ENCODE measurements at places on chromosomes 3 and 15. TPM values are rescaled to one million over a fixed set of nuclear protein-coding genes. Genes with fewer than 3 reads are reported as not detected.

The PARP15 gene
- not detected for total RNA-seq

DNA sequence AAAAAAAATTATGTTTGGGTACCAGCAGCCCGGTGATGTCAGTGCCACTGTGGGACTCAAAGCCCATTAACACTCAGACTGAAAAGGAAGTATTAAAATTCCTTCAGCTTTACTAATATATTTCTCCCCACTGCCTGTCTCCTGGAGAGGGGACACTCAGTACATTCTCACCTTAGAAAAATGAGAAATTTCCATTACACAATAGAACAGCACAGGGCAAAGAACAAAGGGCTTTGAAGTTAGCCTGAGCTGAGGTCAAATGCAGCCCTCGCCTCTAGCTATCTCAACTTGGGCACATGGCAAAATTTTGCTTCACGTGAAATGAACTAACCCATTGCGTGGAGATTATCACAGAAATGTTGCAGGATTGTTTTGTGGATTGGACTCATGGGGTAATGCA, 80.8 kb downstream of the RARB start:
- peak; percentile 87 for DNase-seq

GRCh38 chr3:38960042-38960622, 91.6 kb downstream of the SCN11A start:
- no peak for DNase-seq

DNA sequence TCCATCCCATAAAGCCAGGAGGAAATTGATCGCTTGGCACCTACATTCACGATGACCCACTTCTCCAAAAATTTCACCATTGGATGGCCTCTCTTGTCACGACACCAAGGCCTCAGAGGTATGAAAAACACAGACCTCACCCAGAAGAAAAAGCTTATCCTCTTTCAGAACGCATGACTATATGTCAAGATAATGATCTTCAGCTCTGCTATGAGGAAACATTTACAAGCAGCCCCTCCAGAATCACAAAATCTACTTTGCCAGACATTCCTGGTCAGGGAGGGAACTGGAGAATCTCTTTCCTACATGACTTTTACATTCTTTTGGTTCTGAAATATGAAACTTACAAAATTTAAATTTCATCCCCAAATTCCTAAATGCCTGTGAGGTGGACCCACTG, 122.7 kb downstream of the WNT5A start:
- no peak for DNase-seq

DNA sequence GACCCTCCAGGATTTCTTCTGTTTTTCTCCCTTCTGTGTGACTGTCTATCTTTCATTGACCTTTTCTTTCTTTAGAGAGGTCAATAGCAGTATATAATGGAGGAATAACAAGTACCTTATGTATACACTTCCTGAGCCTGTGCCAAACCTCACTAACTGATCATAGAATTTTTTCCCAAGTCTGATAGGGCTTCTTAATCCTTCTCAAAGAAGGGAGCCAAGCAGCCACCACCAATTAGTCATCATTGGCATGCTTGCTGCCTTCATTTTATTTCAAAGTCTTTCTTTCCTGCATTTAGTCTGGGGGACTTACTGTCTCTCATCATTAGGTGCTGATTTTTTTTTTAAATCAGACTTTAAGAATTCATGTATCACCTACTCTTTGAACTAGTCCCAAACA, 327.0 kb downstream of the FEZF2 start:
- no peak for DNase-seq

- DNase-seq = no peak
Measured at GRCh38 chr3:182487611-182488010, 305.7 kb upstream of the ATP11B start.

DNA sequence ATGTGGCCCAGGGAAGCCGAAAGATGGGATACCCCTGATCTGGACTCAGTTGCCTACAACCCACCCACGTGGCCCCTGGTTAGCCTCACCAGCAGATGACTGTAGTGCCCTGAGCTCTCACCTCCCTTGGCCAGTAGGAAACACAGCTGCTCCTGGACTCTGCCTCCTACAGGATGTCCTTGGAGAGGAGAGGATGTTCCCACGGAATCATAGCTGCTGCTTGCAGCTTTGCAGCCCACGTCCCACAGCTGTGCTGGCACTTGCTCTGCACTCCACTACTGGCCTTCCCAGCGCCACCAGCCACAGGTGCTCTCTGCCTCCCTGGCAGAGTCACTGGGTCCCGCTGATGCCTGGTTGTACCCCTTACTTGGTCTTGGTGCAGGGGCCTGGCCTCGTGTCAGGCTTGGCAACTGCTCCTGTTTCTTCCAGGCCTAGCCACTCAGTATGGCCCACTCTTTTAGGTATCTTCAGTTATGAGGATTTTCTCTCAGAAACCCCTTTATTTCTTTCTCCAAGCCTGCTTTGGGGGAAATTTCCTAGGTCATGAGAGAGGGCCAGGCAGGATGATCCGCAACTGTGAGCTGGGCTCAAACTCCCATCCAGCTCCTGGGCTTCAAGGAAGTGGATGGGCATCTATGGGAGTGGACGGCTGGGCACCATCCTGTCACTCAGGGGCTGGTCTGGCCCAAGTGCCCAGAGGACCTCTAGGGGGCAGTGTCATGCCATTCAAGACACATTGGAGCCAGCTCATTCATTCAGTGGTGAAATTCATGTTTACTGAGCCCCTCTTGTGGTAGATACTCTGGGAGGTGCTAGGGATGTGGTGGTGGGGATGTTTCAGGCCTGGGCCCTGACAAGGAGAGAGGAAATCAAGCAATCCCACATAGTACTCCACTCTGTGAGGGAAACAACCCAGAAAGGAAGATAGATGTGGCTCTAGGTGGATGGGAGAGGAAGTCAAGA, 16.2 kb upstream of the VILL start:
- peak; percentile 52 for DNase-seq

DNA sequence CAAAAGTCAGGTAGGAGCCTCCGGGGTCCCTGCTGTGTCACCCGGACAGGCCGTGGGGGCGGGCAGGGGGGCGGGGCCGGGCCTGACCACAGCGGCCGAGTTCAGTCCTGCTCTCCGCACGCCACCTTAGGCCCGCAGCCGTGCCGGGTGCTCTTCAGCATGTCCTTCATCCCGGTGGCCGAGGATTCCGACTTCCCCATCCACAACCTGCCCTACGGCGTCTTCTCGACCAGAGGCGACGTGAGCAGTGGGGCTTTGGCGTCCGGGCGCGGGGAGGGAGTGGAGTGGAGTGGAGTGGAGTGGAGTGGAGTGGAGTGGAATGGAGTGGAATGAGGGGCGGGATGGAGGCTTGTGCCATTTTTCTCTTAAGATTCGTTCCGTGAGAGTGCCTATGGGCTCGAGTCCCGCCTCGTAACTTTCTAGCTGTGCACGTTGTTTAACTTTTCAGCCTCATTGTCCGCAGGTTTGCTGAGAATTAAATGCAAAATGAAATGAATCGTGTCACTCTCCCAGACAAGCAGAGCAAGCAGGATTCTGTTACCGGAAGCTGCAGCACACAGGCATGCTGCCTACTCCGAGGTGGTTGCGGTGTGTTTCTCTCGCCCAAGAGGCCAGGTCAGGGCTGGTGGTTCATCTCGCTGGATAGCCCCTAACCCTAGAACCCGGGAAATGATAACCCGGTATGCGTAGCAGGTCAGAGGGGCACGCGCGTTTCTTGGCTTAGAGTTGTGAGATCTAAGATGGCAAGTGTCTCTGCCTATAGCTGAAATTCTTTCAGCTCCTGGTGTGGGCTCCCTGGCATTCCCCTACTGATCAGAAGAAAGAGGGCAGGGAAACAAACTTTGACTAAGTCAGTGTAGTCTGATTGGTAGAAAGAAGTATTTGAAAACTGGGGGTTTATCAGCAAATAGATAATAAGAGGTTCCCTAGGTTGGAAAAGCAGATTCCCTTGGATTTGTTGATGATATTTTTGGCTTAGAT, at the start of gene FAH:
TSS of gene FAH (plus strand) at position 104 of the 981 bp plus-strand sequence. CDS start at position 160, 56 bp downstream.
- DNase-seq = peak; percentile 40

DNA sequence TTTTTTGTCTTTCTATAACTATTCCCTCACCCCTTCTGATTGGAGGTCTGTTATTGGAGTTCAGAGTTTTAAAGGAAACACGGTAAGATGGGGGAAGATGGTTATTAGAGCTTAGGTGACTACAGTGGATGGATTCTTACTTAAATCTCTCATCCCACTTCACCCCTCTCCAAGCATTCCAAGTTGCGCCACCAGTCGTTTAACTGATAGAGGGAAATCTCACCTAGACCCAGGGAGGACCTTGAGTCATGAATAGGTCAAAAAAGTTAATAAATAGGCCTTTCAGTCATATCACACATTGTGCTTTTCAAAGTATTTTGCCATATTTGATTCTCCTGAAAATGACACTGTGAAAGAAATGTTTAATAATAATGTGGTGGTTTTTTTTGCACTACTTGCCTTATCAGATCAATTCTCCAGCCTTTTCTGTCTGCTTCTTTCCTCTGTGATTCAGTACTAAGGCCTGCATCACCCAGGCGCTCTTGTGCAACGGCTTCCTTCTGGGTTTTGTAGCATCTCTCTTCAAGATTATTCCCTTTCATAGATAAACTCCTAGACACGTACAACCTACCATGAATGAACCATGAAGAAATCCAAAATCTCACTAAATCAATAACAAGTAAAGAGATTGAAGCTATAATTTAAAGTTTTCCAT, 100.4 kb upstream of the TGFBR2 start:
- DNase-seq = no peak

- DNase-seq = no peak
Measured at GRCh38 chr15:96700555-96700954, 370.1 kb downstream of the NR2F2 start.

- DNase-seq = no peak
Measured at GRCh38 chr3:46537779-46538178, 28.3 kb downstream of the LRRC2 start.

The GPR87 gene
- total RNA-seq = 0.77 TPM

DNA sequence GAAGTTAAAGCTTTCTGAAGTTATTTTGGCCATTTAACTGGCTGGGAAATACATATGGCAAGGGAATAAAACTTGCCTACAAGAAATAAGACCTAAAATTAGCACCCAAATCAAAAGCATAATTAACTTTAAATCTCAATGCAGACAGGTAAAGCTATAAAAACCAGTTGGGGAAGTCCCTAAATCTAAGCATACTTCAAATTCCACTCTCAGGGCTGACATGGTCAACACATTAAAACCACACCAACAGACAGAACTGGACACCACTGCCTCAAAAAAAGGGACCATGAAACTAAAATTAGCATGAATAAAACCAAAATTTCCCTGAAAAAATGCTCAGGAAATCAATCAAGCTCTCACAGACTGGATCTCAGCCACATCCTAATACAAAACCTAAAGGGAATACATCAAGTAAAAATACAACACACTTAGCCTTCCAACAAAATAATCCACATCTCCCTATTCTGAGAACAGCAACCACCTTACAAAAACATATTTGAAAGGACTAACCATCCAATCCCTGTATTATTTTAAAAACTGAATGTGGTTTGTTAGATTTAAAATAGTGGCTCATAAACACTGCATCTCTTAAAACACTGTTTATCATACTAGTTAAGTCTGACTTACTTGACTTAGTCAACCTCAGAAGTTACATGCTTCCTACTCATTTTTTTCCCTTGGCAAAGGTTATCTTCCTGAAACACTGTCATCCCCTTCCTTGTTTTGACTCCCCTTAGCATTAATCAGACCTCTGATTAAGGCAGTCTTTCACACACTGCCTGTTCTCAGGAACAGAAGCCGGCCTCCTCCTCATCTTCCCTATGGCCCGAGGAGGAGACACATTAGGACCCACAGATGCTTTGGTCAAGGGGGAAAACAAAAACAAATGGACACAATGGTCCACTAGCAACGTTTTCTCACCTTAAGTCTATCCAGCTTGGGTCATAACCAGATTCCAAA, 8.3 kb downstream of the TRA2B start:
- no peak for DNase-seq

The SLC15A2 gene
- not detected for total RNA-seq

GRCh38 chr3:49629866-49630265, 44.3 kb upstream of the APEH start:
- DNase-seq = no peak

The NME9 gene
- total RNA-seq = not detected

DNA sequence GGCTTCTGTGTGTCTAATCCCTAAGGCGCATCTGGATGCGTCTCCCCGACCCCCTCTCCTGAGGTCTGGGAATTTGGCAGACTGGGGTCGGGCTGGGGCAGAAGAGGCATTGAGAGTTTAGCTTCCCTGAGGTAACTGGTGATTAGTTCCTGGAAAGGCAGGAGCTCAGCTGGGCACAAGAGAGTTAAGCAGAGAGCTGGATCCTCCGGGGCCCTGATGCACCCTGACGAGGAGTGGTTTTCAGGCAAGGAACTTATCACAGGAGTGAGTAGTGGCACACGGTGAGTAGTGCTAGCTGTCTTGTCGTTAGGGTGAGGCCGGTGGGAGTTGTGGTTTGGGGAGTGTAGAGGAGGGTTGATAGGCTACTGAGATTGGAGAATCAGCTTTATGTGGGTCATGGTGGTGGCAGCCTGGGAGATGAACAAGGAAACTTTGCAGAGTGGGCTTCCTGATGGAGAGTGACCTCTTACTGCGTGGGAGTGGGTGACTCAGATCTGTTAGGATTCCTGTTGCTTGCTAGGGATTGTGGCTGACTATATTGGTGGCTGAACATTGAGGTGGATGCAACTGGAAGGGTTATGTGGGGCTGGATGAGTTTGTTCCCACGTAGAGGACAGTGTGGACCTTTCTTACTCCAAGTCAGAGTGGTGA, 897 bp downstream of the RAD54L2 start:
- DNase-seq = peak; percentile 38

DNA sequence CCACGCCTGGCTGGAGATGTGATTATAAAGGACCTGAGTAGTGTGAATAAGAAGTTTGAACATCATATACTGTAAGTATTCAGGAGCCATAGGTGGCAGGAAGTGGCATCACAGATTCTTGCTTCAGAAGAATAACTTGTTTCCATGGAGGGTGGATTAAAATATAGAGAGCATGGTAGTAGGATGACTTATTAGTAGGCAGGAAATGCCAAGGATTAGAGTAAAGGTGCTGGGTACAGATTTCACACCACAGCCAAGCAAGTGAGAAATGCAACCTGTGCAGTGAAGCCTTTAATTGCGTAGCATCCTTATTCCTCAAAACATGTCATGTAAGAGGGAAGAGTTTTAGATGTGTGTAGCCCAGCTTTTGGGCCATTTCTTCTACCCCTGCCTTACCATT, 30.8 kb downstream of the IFT122 start:
- no peak for DNase-seq

- DNase-seq = no peak
Measured at GRCh38 chr15:63172851-63173451, 15.7 kb upstream of the RPS27L start.
